ENCODE measurements at places on chromosomes 5 and 9. TPM values are rescaled to one million over a fixed set of nuclear protein-coding genes. Genes with fewer than 3 reads are reported as not detected.
A peak's percentile ranks its signal among the peaks of the same experiment; 100 is the strongest.

SCGB3A1 gene
- total RNA-seq = not detected

IL13 gene
- not detected for total RNA-seq

STPG3 gene
- not detected for total RNA-seq

GRCh38 chr5:98796197-98796972, 22.9 kb downstream of the RGMB start:
- H3K27ac ChIP-seq = no peak overlapping the region
- H3K4me3 ChIP-seq = no peak overlapping the region
- peak; percentile 55 for DNase-seq
- peaks cover 16% of the 10 kb centered on the region for H3K4me1 ChIP-seq
